ENCODE measurements at places on chromosomes 7 and 10.

- DNase-seq = peak; percentile 24
These were observed 21.6 kb upstream of the LIMK1 start for GRCh38 chr7:74061840-74062539.

DNA sequence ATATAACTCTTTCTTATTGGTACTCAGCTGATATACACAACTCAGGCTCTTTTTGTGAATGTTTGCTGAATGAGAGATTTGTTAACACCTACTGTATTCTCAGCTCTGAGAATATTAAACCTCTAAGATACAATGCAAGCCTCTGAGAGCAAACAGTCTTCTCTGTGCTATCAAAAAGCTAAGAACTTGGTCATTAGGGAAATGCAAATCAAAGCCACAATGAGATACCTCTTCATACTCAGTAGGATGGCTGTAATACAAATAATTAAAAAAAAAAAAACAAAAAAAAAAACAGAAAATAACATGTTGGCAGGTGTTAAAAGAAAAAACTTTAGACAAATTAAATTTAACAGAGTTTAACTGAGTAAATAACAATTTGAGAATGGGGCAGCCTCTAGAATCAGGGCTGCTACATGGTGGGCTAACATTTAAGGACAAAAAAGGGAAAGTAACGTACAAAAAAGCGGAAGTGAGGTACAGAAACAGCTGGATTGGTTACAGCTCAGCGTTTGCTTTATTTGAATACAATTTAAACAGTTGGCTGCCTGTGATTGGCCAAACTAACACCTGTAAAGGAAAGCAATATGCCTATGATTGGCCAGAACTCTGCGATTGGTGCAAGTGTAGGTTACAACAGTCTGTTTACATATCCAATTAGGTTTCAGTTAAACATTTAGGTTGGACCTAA lies 14.8 kb upstream of the MTURN start:
- DNase-seq = no peak

DNA sequence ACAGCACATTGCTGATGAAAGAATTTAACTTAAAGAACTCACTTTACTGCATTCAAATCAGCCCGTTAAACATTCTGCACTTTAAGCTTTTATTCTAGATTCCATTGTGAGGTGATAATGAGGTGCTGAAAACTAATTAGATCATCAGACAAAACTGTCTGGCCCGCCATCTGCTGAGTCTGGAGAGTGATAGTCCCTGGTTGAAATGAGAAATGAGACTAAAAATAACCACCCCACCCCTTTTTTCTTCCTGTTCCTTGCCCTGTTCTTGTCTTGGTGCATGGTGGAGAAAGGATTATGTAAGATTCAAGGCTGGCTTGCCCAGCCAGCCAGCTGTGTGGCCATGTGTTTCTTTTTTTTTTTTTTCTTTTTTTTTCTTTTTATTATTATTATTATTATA lies 277.0 kb upstream of the COBL start:
- no peak for DNase-seq

- DNase-seq = no peak
These were observed 927.7 kb upstream of the ZWINT start for GRCh38 chr10:57288754-57289153.

- DNase-seq = no peak
These were observed 281.1 kb downstream of the ELFN1 start for GRCh38 chr7:1951159-1951536.

GRCh38 chr7:55214707-55215106 lies 150.4 kb upstream of the LANCL2 start:
- DNase-seq = no peak

Data from stimulated activated CD4-positive, alpha-beta T cell treated with anti-CD3 and anti-CD28 coated beads, Interleukin-12 subunit alpha, Interleukin-12 subunit beta, amount 100 ng/mL, for 24 hours (primary cell).